ENCODE measurements at places on chromosomes 2 and 18.

DNA sequence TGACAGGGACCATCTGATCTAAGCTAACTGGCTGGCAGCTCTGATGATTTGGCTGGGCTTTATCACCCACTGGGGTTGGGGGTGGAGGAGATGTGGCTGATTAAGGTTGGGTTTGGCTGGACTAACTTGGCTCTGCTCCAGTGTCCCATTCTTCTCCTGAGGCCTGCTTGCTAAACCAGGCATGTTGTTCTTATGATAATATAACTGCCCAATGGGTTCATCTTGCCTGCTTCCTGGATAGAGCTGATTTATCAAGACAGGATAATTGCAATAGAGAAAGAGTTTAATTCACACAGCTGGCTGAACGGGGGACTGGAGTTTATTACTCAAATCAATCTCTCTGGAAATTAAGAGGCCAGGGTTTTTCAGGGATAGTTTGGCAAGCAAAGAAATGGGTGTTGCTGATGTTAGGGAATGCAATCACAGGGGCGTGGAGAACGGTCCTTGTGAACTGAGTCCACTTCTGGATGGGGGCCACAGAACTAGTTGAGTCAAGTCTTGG, 150.4 kb downstream of the PTH2R start:
- DNase-seq = no peak

GRCh38 chr2:147913701-147914480, 69.1 kb downstream of the ACVR2A start:
- DNase-seq = no peak

DNA sequence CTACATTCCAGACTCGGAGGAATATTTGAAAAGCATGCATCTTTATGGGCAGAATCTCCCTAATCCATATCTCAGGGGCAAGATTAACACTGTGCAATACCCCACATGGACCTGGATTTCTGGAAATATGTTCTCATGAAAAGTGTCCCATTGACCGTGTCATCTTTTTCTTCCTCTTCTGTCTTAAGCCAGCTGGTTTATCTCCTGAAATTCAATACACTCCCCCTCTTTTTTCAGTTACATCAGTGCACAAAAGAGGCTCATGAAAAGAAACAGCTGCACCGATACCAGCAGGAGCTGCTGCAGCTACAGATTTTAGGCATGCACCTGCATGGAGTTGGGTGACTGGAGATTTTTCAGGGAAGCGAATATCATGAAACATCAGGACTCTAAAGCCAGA, 117.2 kb downstream of the SLC4A3 start:
- DNase-seq = no peak

GRCh38 chr2:140177086-140177485, 1396.9 kb upstream of the NXPH2 start:
- DNase-seq = no peak

GRCh38 chr2:83054751-83055150, 1404.3 kb downstream of the SUCLG1 start:
- peak; percentile 56 for DNase-seq

DNA sequence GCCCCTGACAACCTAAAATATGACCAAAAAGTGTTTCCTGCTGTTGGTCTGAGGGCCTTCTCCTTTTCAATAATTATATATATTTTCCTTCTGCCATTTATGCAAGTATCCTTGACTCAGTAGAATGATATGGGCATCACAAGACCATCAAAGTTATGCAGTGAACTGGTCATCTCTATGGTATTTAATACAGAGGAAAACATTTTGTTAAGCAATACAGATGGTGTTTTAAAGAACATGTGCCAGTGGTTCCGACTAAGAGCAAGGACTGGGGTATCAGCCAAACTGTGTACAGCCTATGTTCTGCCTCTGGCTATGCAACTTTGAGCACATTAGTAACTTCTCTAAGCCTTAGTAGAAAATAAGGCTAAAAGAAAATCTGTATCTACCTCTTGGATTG, 179.0 kb downstream of the TRABD2A start:
- peak; percentile 66 for DNase-seq

DNA sequence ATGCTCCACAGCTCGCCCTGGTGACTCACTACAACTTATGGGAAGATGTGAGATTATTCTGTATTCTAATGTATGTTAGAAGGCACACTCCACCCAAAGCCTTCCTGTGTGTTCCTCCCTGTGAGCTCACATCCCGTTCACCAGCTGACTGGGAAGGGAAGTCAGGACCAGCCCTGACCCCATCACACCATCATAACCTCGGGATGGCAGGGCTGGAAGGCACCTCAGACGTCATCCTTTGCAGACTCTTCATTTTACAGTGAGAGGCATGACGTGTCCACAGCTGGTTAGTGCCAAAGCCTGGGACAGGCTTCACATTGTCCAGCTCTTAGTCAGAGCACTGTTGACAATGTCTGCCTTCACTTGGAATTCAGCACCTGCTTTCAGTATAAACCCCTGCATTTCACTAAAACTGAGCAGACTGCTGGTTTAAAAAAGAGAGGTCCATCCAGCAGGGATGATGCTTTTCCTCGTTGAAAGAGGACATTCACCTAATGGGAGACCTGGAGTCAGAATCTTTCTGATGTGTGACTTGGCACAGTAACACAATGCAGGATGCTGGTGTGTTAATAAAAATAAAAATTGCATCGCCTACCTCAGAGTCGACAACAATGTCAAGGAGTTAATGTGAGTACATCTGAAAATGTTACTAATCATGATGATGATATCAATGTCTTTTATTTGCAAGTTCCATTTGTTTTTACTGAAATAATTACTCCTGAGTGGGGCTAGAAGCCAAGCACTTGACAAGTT, 418.0 kb upstream of the TNP1 start:
- peak; percentile 95 for DNase-seq

- DNase-seq = no peak
Measured at GRCh38 chr2:237720444-237720843, 78.1 kb upstream of the RBM44 start.

DNA sequence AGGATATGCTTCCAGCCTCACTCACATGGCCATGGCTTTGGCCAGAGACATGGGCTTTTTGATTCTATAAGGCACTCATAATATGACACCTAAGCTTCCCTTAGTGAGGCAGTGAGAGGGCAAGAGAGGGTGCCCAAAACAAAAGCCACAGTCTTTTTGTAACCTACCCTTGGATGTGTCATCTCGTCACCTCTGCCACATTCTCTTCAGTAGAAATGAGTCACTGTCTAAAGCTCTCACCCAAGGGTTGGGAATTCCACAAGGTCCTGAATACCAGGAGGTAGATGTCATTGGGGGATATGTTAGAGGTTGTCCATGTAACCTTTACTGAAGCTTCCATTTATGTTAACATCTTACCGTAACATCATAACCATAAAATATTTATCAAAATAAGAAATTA, 108.4 kb downstream of the ALMS1 start:
- peak; percentile 57 for DNase-seq

DNA sequence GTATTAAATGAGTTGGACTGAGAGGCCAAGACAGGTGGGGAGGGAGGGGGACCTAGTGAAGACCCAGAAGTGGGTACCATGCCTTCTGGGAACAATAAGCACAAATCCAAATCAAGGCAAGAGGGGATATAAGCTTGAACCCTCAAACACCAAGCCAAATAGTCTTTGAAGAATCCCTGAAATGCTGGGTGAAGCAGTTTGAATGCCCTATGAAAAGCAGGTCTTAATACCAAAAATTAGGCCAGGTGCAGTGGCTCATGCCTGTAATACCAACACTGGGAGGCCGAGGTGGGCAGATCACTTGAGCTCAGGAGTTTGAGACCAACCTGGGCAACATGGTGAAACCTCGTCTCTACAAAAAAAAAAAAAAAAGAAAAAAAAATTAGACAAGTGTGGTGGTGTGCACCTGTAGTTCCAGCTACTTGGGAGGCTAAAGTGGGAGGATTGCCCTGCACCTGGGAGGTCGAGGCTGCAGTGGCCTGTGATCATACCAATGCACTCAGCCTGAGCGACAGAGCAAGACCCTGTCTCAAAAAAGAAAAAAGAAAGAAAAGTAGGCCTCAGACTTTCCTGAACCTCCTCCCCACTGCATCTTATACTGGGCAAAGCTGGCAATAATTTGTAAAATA, 3.5 kb downstream of the PCBP1 start:
- no peak for DNase-seq

DNA sequence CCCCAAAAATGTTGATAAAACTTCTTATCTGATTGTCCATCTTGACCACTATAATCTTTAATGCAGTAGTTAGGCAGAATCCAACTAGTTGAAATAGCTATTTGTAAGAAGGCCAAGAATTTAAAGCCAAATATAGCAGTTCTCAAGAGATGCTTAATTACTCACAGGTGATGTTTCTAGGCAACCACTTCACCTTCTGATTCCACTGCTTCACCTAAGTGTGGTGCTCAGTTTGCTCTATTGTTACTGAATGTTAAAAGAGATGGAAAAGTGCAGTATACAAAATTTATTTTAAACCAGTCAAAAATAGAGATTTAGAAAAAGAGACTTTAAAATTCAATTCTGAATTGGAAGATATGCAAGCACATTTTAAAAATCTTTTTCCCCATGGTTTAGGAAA, 539.4 kb downstream of the ZNF804A start:
- no peak for DNase-seq

- peak; percentile 12 for DNase-seq
Measured at GRCh38 chr2:147945660-147946059, 74.9 kb downstream of the ORC4 start.

DNA sequence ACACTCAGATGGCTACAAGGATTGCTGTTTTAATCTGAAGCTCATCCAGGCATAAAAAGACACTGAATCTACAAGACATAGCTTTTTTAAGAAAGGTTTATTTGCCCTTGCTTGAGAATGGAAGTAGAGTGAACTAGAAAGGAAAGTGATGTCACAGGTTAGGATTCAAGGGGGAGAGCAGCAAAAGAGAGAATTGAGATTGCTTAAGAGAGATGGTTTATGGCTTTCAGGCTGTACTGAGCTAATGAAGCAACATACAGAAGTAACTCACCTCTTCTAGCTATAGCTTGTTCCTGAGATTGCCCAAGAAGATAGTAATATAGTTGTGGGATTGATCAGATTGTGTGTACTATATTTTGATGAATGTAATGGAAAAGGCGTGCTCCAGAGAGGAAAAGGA, 26.1 kb upstream of the ACVR2A start:
- DNase-seq = no peak

DNA sequence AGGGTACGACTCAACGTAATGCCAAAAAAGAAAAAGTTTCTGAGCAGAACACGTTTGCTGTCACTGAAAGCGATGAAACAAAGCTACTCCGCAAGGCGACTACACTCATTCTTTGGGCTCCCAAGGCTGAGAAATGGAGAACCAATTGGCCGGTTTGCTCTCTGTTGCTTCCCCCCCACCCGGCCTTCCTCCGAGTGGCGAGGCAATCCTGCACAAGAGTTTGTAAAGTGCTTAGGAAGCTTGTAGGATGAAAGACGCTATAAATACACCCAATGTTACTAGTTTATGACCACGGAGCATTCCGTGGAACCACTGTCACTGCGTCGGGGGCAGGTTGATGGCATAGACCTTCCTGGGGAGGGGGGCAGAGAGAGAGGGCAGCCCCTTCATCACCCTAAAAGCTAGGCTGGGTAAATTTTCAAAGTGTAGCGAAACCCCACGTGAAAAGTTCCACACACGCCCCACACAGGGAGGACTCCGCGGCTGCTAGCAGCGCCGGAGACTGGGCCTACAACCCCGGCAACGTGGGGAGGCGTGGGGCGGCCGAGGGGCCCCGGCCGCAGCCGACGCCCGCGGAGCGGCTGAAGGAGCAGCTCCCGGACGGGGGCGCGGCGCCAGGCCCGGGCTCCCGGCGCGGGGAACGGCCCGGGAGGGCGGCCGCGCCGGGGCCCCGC, 915 bp downstream of the CUL3 start:
- peak; percentile 36 for DNase-seq
